ENCODE measurements at places on chromosomes 4 and X. TPM values are rescaled to one million over a fixed set of nuclear protein-coding genes. Genes with fewer than 3 reads are reported as not detected.

Gene GATA1
- not detected for total RNA-seq

- no peak for DNase-seq
Measured at GRCh38 chr4:145427991-145428390, 53.7 kb upstream of the SMAD1 start.

- no peak for DNase-seq
Measured at GRCh38 chrX:101736651-101737050, 77.0 kb upstream of the ARMCX2 start.

- DNase-seq: no peak
Measured at GRCh38 chrX:40142417-40142816, 44.7 kb upstream of the BCOR start.

Gene ATOH1
- total RNA-seq: not detected

- DNase-seq: no peak
Measured at GRCh38 chr4:152665691-152666395, 14.0 kb downstream of the TMEM154 start.

DNA sequence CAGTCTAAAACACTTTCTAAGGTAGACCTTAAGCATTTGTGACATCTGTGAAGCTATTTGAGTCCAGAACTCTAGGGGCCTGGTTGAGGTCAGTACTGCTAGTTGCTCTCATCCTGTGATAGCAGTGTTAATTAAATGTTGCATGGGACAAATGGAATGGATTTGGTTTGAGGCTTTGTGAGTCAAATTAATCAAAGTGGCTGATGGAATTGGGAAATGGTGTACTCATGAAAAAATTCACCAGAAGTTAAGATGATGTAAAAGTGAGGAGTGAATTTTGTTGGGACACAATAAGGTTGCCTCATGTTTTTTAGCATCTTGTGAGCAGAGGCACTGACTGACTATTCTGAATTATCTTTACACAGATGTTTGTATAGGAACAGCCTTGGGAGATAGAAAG is 99.2 kb upstream of the ARSJ start:
- DNase-seq: no peak

DNA sequence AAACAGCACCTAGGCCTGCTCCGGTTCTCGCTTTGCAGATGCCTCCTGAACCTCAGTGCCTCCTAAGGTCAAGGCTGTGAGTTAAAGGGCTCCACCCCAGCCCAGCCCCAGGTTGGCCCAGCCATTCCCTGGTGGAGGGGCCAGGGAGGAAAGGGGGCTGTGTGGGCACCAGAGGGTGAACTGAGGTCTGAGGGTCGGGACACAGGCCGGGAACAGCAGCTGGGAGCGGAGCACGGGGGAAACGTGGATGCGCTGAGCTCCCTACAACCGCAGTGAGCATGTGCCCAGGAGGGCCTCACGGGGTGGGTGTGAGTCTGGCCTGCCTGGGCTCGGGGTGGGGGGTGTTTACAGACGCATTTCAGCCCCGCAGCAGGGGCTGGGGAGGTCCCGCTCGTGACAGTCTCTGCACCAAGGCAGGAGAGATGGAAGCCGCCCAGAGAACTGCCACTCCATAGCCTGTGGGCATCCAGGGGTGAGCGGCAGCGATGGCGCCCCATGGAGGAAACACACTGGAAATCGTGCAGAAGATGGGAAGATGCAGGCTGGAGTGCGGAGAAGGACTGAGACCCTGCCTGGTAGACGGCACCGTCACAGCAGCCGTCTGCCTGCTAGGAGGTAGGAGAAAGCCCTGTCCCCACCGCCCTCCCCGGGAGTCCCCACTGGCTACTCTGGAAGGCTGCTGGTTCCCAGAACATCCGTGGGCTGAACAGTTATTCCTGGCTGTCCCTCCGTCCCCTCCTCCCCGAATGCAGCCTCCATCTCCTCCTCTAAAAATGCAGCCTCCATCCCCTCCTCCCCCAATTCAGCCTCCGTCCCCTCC is 9.9 kb upstream of the SLC25A6 start:
- DNase-seq: no peak

GRCh38 chrX:147333821-147334220 is 519.3 kb upstream of the CXorf51A start:
- DNase-seq: no peak

- no peak for DNase-seq
Measured at GRCh38 chrX:70439016-70439415, 5.6 kb upstream of the DLG3 start.

- no peak for DNase-seq
Measured at GRCh38 chrX:132493095-132493494, 4.3 kb upstream of the MBNL3 start.

DNA sequence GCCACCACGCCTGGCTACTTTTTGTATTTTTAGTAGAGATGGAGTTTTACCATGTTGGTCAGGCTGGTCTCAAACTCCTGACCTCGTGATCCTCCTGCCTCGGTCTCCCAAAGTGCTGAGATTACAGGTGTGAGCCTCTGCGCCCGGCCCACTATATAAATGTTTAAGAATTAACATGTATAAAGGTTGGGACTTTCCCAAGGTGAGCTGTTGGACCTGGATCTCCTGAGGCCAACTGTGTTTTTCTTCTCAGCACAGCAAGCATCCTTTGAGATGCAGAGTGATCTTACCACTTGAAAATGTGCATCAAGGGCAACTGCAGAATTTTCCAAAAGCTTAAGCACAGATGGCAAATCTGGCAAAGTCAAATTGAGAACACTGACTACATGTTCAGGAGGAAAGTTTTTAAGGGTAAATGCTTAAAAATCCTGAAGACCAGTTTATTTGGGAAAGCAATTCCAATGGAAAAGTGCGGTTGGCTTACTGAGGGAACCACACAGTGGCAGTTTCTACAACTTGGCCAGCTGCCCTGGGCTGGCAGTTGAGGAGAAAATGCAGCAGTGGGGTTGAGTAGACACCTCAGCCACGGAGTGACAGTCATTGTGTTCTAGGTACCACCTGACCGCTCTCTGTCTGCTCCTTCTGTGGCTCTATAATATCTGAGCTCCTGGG is 168.9 kb downstream of the CBR4 start:
- DNase-seq: no peak

GRCh38 chr4:1721666-1722550 is 587 bp downstream of the TACC3 start:
- DNase-seq: no peak

DNA sequence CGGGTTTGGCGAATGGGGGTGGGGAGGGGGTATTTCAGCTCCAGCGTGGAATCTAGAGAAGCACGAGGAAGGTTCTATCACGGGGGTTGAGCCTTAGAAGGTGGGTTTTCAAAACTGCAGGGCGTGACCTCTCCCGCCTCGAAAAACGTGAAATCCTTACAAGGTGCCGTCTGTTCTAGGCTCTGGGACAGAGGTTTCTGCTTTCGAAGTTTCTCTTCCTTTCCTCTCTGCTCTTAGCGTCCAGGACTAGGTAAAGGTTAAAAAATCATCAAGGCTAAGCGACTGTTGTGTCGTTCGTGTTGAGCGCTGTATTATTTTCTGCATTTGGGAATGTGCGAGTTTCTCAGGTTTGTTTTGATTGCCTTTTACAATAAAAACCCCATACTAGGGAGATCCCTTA is 1.1 kb downstream of the FHL1 start:
- no peak for DNase-seq

GRCh38 chr4:52076731-52077130 is 25.6 kb downstream of the SPATA18 start:
- DNase-seq: no peak
